Esophagus squamous epithelium (tissue), 5 donors: ENCODE measurements at places on chromosomes 7 and 10.

DNA sequence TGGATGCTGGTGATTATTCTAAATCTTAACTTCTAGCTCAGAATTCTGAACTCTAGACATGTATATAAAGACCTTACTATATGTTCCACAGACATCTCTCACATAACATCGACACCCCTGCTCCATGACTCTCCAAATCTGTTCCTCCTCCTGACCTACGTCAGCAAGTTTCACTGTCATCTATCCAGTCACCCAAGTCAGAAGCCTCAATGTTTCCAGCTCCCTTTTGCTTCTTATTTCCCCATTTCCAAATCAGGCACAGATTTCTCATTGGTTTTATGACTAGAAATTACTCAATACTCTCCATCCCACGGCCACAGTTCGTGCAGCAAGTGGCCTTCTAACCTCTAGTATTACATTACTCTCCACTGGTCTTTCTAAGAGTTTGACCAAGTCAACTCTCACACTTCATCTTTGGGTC, 28.5 kb downstream of the EPC1 start:
- peaks cover 8% of the 10 kb centered on the region for H3K4me1 ChIP-seq
- H3K27me3 ChIP-seq: no peaks in the 10 kb centered on the region
- peak overlapping the region; percentile 6 for H3K27ac ChIP-seq
- no peak for DNase-seq

DNA sequence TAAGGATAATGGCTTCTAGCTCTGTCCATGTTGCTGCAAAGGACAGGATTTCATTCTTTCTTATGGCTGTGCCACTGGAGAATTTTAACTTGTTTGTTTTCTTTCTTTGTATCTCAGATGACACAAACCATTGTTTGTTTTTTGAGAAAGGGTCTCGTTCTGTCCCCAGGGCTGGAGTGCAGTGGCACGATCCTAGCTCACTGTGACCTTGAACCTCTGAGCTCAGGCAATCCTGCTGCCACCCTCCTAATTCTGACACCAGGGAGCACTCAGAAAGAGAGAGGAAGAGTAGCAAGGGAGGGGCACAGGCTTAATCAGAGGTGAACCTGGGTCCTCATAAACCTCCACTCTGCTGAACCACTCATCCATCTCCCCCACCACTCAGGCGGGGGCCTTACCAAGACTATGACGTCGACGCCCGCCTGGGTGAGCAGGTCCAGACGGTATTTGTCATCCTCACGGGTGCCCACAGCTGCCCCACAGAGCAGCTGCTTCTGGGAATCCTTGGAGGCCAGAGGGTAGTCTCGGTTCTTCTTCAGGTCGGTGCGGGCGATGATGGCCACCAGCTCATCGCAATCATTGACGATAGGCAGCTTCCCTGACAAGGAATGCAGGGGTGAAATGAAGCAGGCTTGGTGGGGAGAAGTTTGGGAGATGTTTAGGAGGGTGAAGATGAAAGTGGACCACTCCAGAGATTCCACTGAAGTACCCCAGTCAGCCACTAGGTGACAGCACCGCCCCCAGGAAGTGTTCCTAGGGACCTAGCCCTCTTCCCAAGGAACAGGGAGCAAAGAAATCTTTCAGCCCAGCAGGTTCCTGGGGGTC, 11.6 kb downstream of the IMPDH1 start:
- H3K36me3 ChIP-seq: peaks cover 42% of the 10 kb centered on the region
- H3K4me3 ChIP-seq: no peak overlapping the region
- H3K27ac ChIP-seq: no peak overlapping the region
- no peaks in the 10 kb centered on the region for H3K4me1 ChIP-seq
- DNase-seq: no peak

DNA sequence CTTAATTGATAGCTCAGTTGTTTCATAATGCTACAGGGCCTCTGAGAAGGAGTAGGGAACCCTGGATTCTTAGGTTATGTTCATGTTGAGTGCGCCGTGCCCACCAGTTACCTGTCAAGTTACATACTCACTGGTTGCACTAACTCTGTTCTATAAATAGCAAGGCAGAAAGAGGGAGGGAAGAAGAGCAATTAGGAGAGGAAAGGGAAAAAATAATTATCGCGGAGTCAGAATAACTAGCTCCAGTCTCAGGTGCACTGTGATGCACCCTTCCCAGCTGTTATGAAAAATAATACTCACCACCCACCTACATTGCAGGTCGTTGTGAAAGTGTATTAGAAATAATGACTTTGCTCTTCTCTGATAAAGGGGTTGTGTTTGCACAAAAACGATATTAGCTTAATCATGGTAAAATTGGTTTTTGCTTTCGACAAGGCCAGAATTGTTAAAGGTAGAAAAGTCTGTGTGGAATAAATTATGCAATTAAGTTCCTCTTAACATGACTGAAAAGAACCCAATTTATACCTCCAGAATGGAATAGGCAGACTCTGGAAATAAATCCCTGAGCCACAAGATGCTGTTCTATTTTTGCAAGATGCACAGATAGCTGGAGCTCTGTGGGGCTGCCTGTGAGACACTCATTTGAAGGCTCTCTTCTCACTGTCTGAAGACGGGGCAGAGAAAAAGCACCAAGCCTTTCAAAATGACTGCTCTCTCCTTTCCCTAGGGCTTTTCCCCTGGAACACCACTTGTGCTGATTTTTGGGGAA, 137.6 kb upstream of the PITRM1 start:
- H3K4me1 ChIP-seq: no peaks in the 10 kb centered on the region
- H3K27ac ChIP-seq: no peak overlapping the region
- H3K4me3 ChIP-seq: no peak overlapping the region

- H3K36me3 ChIP-seq: no peaks in the 10 kb centered on the region
- no peak overlapping the region for H3K27ac ChIP-seq
Observed at GRCh38 chr7:117892821-117893220, 19.6 kb upstream of the CTTNBP2 start.

- no peaks in the 10 kb centered on the region for H3K27me3 ChIP-seq
- no peak for DNase-seq
- no peak overlapping the region for H3K27ac ChIP-seq
- H3K4me3 ChIP-seq: peak overlapping the region; percentile 16
- H3K36me3 ChIP-seq: no peaks in the 10 kb centered on the region
Observed at GRCh38 chr10:101062232-101063049, 652 bp downstream of the KAZALD1 start.

DNA sequence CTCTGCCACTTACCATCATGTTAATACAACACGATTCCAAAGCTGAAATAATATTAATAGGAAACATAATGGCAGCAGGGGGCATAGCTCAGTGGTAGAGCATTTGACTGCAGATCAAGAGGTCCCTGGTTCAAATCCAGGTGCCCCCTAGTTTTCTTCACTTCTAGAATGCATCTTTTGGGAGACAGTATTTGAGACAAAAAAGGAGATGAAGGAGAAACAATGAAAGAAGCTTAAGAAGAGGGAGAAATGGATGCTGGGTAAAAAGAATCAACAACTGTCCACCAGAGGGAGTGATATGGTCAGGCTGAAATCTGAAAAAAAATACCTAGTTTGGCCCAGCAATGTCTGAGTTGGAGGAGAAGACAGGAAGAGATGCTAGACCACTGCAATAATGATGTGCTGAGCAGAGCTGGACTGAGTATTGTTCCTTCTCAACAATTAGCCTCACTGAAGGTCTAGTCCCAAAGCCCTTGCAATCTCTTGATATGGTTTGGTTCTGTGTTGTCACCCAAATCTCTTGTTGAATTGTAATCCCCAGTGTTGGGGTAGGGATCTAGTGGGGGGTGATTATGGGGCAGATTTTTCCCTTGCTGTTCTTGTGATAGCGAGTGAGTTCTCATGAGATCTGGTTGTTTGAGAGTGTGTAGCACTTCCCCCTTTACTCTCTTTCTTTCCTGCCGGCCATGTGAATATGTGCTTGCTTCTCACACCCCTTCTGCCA, 48.3 kb downstream of the ZNF783 start:
- H3K4me3 ChIP-seq: no peak overlapping the region
- H3K4me1 ChIP-seq: no peaks in the 10 kb centered on the region
- H3K27ac ChIP-seq: no peak overlapping the region
